ENCODE measurements at places on chromosomes 7 and 10.
A peak's percentile ranks its signal among the peaks of the same experiment; 100 is the strongest.

- H3K27ac ChIP-seq, result no peak overlapping the region
- DNase-seq, result no peak
- no peaks in the 10 kb centered on the region for H3K27me3 ChIP-seq
- H3K36me3 ChIP-seq, result no peaks in the 10 kb centered on the region
- H3K4me3 ChIP-seq, result no peak overlapping the region
- H3K4me1 ChIP-seq, result no peaks in the 10 kb centered on the region
These were observed 741.8 kb downstream of the SUGCT start for GRCh38 chr7:40876601-40877000.

GRCh38 chr7:150326657-150327268, 3.4 kb upstream of the ACTR3C start:
- H3K4me1 ChIP-seq, result peaks cover 9% of the 10 kb centered on the region
- no peak overlapping the region for H3K4me3 ChIP-seq
- no peaks in the 10 kb centered on the region for H3K27me3 ChIP-seq
- no peak for DNase-seq

GRCh38 chr10:102633287-102633686, 11.0 kb upstream of the TRIM8 start:
- no peaks in the 10 kb centered on the region for H3K27me3 ChIP-seq
- no peak overlapping the region for H3K27ac ChIP-seq
- H3K4me1 ChIP-seq, result no peaks in the 10 kb centered on the region

DNA sequence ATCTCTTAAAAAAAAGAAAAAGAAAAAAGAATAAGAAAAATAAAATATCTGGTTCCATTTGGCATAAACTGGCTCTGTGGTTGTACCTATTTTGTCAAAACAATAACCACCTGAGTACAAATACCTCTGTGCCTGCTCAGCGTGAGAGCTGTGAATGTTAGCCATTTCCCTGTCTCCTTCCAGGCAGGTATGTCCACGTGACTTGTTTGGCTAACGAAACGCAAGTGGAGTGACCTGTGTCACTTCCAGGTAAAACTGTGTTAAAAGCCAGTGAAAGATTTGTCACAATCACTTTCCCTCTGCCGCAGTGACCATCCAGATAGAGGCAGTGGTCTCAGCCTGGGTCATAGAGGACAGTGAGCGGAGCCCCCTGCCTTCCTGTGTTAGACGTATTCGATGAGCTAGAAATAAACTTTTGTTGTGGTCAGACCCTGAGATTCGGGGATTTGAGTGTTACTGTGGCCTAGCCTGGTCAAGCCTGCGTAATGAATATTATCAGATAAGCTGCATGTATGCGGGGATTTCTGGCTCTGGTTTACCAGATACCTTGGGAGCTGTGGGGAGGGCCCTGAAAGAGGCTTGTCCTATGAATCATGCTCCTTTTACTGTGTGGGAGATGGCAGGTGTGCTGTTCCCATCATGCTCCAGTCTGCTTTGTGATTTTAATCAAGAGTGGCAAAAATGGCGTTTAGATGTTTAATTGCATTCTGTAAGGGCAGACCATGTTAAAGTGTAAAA, 3.8 kb downstream of the PTER start:
- H3K27me3 ChIP-seq, result no peaks in the 10 kb centered on the region
- peak overlapping the region; percentile 20 for H3K4me3 ChIP-seq
- peak; percentile 56 for DNase-seq
- peaks cover 41% of the 10 kb centered on the region for H3K4me1 ChIP-seq
- no peaks in the 10 kb centered on the region for H3K36me3 ChIP-seq

- H3K27ac ChIP-seq, result no peak overlapping the region
- no peaks in the 10 kb centered on the region for H3K27me3 ChIP-seq
- no peaks in the 10 kb centered on the region for H3K4me1 ChIP-seq
- no peak for DNase-seq
These were observed 1165.4 kb downstream of the XPNPEP1 start for GRCh38 chr10:108757946-108758345.

Measured in pancreas (tissue), 10 donors.